ENCODE measurements at places on chromosomes 2 and 18.

DNA sequence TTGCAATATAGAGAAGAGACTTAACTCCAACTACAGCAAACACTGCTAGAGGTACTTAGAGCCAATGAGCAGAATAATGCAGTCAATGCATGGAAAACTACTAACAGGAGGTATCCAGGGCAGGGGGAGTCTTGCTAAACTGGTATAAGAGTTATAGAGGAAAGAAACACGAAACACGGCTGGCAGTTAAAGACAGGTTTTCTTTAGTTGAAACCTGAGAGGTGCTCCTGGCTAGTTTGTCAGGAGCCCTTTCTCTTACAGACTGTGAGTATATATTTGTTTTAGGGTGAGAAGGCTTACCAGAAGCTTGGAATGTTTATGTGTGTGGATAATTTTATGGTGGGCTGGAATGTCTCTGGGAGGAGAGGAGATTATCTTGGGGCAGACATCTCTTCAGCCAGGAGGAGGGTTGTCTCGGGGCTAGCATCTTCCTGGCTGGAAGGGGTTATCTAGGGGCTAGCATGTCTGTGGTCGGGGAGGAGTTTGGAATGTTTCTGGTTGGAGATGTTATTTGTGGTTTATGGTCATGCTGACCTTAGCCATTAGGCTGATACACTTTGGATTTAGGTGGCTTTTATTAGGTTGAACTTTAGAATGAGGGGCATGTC is 1048.8 kb downstream of the DPP10 start:
- no peak for DNase-seq

DNA sequence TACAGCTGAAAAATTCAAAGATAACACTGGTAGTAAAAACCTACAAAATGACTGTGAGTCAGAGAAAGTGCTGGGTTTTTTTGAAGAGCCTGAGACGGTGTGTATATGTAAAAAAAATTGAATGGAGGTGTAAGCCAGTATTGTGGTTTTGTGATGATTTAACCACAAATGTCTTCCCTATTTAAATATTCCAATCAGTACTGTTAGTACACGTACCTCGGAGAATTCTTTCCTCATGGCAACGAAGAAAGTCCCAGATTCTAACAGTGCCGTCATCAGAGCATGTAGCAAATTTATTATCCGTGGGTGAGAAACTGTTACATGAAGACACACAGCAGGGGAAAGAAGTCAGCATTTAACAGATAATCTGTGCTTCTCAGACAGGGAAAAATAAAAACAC is 48.1 kb downstream of the WDR33 start:
- no peak for DNase-seq

DNA sequence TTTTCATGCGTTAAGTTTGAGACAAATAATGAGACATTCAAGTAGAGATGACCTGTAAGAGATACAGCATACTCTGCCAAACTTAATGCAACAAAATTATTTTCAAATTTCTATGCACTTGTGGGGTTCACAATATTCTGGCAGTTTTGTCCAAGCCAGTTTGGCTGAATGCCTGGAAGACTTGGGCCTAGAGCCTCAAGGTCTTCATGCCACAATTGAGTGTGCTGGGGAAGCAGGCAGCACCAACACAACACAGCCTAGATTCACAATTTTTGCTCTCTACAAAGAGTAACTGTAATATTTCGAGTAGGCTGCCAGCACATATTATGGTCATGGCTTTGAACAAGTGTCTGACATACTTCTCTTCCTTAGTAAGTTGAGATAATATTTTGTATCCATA is 461.4 kb upstream of the SPHKAP start:
- no peak for DNase-seq

GRCh38 chr2:86807468-86808275 is 17.0 kb upstream of the CD8A start:
- DNase-seq, result no peak

- no peak for DNase-seq
Observed at GRCh38 chr2:138974651-138975050, 194.5 kb upstream of the NXPH2 start.

DNA sequence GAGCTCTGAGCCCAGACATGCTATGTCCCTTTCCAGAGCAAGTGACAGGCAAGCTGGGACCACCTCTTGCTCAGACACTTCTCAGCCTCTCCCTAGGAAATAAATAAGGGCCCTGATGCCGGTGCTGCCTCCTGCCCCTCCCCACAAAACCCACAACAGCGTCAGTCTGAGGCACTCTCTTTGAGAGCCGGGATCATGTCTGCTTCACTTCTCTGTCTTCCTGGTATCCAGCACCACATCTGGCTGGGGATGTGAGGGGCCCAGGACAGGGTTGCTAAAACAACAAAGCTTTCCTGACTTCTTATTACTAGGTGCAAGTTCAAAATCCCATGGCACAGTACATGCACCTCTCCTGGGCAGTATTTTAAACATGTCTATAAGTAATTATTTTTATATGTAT is 103.9 kb upstream of the GLI2 start:
- DNase-seq, result no peak

DNA sequence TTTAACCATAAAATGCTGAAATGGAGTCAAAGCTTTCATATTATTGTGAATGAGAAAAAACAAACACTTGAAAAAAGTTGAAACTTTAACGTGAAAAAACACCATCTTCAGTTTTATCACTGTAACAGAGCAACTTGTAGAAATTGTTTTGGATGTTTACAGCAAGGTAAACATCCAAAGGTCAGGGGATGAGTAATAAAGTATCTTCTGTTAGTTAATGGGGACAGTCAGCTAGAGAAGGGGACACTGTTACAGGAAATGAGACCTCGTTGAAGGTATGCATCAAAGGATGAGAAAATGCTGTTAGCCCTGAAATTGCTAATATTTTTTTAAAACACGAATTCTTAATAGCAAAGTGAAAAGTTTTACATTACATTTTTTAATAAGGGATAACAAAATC is 2.9 kb downstream of the RHBDD1 start:
- no peak for DNase-seq

DNA sequence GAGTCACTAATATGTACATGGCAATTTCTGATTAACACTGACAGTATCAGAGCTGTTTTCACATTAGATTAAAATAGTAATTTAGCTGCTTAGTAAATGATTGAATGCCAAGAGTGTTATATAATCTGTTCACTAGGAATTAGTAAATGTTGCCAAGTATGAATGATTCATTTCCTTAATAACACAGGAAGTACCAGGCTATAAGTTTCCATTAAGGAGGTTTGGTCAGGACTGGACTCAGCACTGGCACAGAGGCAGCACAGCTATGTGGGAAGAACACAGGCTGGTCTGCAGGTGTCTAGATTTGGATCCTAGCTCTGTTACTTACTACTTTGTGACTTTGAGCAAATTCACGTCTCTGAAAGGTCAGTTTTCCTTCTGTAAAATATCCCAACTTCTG is 97.2 kb downstream of the TDRD15 start:
- DNase-seq, result no peak

- DNase-seq, result no peak
Observed at GRCh38 chr2:8408560-8409460, 273.0 kb upstream of the ID2 start.

GRCh38 chr2:5701266-5701665 is 9.1 kb downstream of the SOX11 start:
- no peak for DNase-seq

GRCh38 chr2:111049792-111050640 is 70.7 kb upstream of the BCL2L11 start:
- no peak for DNase-seq

DNA sequence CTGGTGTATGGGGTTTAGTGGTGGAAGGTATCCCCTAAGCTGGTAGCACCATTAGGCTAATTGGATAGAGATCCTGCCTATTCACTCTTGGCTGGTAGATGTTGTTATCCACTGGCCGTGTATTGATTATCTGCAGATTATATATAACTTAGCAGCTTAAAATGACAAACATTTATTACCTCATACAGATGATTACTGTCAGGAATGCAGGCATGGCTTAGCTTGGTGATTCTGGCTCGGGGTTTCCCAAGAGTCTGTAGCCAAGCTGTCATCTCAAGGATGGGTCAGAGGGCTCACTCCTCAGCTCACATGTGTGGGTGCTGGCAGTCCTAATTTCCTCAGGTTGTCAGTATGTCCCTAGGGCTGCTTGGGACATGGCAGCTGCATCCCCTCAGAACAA is 465.8 kb downstream of the PARD3B start:
- DNase-seq, result no peak

DNA sequence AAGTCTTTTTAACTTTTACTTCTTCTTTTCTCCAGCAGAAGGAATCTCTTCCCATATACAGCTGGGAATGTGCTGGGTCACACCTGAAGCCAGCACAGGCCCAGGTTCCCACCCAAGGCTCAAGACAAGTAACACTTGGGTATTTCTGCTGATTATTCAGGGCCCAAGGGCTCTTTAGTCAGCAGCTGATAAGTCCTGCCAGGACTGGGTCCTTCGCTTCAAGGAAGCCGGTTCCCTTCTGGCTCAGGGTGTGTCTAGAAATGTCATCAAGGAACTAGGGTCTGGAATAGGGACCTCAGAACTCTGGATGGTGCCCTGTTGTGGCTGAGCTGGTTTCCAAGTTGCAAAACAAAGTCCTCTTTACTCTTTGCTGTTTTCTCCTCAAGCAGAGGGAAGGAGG is 27.0 kb upstream of the SERPINB2 start:
- no peak for DNase-seq

- no peak for DNase-seq
Observed at GRCh38 chr2:186984481-186984880, 135.5 kb upstream of the ZSWIM2 start.

DNA sequence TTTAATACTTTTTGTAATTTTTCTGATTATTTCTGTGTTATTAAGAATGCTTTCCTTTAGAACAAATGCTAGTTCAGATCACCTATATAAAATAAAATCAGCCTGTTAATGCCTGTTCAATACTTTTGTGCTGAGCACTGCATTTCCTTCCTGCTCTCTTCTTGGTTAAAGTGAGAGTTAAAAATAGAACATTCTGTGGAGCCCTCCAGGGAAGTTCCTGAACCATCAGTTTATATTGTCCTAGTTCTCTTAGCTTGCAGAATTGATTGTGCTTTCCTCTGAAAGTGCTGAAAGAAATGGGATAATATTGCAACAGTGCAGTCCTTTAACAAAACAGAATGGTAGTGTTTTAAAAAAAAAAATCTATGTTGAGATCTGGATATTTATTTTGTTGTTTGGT is 74.6 kb upstream of the UBXN4 start:
- DNase-seq, result no peak

DNA sequence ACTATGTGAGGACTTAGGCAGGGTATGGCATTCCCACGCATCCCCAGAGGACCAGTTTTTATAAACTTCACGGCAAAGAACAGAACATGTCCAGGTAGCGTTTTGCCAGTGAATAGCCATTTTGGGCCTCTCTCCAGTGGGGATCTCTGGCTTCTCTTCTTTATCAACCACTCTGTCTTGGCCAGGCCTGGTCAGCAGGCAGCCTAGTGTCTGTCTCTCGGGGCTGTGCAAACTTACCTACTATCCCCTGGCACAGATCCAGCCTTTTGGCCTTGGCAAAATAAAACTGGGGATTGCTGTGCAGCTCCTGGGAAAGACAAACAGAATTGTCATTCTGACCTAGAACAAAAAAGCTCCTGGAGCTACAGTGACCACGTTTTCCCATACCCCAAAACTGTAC is 14.5 kb downstream of the CAPN14 start:
- no peak for DNase-seq

DNA sequence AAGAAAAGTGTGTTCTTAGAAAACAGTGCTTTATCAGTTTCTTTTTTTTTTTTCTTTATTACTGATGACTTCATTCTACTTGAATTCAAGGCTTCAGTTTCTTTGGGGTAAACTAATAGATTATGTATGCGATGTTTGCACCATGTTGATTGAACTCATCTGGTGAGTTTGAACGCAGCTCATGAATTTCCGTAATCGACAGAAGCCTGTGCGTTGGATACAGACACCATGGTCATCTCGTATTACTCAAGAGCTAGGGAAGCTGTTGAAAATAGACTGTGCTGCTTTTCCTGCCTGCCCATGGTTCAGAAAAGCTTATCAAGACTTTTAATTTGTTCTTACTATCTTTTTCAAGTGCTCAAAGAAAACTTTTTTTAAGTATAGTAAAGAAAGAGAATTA is 185.5 kb upstream of the NRP2 start:
- DNase-seq, result no peak

GRCh38 chr2:68287580-68288441 is 31.9 kb downstream of the CNRIP1 start:
- DNase-seq, result peak; percentile 18

DNA sequence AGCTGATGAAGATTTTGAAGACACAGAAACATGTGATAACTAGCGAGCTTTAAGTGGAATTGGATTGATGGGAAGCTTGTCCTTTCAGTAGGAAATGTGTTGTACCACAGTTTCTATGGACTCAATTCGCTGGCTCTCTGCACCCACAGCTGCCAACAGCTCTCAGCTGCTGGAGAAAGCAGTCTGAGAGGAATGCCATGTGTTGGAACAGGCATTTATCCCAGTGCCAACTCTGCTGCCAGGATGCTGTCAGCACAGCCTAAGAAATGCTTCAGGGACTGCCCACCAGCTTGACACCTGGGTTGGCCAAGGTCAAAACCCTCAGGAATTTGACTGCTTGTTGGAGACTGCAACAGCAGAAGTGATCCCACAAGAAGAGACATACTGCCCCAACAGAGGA is 193.0 kb upstream of the THSD7B start:
- DNase-seq, result peak; percentile 61

- peak; percentile 37 for DNase-seq
Observed at GRCh38 chr2:160332318-160332717, 132.2 kb upstream of the ITGB6 start.

DNA sequence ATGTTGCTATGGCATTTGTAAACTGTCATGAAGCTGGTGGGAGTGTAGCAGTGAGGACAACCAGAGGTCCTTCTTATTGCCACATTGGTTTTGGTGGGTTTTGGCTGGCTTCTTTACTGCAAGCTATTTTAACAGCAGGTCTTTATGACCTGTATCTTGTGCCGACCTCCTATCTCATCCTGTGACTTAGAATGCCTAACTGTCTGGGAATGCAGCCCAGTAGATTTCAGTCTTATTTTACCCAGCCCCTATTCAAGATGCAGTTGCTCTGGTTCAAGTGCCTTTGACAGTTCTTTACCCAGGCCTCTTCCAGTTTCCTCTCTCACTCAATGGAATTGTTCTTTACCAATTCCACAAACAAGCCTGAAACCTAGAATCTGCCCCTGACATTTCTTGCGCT is 145.1 kb downstream of the KCNE4 start:
- DNase-seq, result no peak

DNA sequence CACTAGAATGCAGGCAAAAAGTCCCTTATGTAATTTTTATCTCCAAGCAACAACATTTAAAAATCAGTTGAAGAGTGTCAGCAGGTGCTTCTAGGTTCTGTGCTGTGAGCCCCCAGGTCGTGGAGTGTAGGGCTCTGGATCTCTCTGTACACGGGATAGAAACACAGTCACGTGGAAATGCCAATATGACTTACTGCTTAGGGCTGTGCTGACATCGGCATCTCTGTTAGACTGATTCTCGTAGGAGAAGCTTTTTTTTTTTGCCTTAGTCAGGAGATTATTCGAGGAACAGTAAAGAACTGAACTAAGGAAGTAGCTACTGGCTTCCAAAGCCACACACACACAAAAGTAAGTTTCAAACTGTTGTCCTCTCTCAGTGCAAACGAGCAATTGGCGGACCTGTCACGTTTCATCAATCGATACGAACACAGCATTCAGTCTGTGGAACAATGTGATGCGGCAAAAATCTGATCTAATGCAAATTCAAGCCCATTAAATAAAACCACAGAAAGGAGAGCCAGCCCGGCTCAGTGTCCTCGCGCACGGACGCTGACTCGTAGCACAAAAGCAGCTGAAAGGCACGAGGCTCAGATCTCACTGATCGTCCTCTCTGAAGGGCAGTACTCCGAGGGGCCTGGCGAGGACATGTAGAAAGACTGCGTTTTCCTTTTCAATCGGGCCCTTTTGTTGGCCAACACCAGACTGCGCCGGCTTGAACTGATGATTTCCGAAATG is 41.5 kb downstream of the PRELID3A start:
- no peak for DNase-seq
